M059J (cell line): ENCODE measurements at places on chromosomes 3 and 15.

DNA sequence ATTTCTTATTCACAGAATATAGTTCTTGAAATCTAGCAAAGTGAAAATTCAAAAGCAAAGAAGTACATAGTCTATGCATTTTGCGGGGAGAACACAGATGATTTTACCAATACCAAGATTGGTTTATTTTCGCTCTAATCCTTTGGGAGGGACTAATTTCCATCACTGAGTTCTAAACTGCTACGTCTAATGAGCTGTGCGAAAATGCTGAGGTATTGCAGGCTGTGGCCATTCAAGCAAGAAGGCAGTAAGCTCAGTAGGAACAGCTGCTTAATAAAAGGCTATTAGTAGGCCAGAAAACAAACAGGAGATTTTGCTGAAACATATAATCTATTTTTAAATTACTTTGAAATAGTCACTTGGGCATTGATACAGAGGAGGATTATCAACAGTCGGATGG is 379.0 kb downstream of the CNTN4 start:
- DNase-seq, result no peak

DNA sequence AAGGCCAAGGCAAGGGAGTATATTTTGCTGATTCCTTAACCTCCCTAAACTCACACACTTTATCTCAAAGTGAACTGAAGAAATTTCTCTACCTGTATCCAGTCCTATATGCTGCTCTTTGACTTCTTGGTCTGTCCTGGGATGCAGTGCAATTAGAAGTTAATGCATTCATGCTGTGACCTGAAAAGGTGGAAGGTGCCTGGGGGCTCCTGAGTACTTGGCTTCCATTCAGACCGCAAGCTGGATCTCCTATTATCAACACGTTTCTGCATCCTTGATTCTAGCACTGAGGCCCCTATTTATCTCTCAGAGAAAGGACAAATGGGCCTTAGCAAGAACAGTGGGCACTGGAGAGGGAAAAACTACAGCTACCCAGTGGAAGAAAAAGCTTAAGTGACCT is 17.7 kb upstream of the CADPS start:
- no peak for DNase-seq

GRCh38 chr15:52352086-52352485 is 56.5 kb upstream of the MYO5C start:
- DNase-seq, result no peak

DNA sequence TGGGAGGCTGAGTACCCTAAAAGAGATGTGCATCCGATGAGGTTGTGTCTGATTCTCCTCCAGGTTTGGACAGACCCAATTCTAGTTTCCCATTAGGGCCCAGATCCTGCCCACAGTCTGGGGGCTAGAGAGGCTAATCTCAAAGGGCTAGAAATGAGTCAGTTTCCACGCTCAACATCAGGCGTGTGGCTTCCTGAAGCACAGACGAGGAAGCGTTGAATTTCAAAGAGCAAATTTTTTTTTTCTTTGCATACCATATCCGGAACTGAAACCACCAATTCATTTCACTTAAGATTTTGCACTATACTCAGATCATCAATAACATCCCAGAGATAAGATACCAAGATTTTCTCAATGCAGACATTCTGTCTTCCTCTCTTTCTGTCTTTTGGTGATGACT is 173.8 kb upstream of the BCL6 start:
- no peak for DNase-seq

GRCh38 chr15:66474135-66474534 is 23.4 kb downstream of the SNAPC5 start:
- no peak for DNase-seq

DNA sequence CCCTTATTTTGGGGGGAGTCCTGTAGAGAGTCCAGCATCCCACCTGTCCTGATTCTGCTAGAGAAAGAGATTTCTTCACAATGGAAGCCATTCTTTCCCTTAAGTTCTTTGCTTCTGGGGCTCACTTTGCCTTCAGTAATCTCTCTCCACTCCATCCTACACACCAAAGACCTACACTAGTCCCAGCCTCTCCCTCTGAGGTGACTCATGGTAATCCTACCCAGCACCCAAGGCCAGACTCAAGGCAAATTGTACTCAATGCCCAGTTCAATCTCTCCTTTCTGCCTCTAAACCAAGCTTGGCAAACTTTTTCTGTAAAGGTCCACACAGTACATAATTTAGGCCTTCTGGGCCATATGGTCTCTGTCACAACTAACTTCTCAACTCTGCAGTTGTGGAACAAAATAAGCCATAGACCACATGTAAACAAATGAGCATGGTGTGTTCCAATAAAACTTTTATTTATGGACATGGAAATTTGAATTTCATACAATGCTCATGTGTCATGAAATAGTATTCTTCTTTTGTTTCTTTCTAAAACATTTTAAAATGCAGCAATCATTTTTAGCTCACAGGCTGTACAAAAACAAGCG is 72.5 kb downstream of the MRPL46 start:
- no peak for DNase-seq

GRCh38 chr3:20104167-20104661 is 64.0 kb downstream of the KAT2B start:
- DNase-seq, result peak; percentile 3

GRCh38 chr15:85335193-85335942 is 45.0 kb upstream of the AKAP13 start:
- DNase-seq, result no peak

GRCh38 chr3:197835509-197835908 is 44.5 kb downstream of the LRCH3 start:
- no peak for DNase-seq

GRCh38 chr3:13854492-13854891 is 25.4 kb downstream of the WNT7A start:
- no peak for DNase-seq

DNA sequence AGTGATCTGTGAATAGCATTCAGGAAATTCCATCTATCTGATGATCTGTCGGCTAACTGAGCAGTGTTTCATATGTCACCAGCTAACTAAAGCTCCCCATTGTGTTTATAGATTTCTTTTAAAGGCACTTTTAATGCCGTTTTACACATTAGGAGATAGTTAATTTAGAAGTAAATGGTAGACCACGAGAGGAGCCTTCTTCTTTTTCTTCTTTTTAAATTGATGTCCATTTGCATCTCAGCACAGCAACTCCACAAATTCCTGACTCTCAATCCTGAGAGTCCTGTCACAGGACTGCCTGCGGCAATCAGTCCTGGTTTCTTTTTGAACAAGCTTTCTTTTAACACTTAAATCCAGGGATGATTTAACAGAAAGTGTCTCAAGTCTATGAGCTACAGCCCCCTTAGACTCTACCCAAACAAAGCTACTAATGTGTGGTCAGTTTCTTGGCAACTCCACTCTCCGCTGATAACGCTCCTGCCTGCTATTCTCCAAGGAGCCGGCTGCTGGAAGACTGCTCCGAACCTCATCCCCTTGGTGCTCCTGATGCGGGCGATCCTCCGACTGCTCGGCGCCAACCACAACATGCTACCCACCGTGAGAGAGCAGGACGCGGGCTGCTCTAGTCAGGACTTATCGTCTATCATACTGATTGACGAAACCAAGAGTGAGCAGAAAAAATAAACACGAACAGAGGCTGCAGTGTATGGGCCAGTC is 421.4 kb downstream of the MECOM start:
- DNase-seq, result peak; percentile 71
